Activated CD4-positive, alpha-beta T cell treated with anti-CD3 and anti-CD28 coated beads, Interleukin-10, Interleukin-2, amounts not matched to agents 100 ng/mL and 50 ng/mL, durations not matched to agents 16 hours and 8 hours (primary cell): ENCODE measurements at places on chromosomes 6 and 20.
A peak's percentile ranks its signal among the peaks of the same experiment; 100 is the strongest.

GRCh38 chr6:150204705-150205472 lies 62.0 kb downstream of the PPP1R14C start:
- DNase-seq: no peak

DNA sequence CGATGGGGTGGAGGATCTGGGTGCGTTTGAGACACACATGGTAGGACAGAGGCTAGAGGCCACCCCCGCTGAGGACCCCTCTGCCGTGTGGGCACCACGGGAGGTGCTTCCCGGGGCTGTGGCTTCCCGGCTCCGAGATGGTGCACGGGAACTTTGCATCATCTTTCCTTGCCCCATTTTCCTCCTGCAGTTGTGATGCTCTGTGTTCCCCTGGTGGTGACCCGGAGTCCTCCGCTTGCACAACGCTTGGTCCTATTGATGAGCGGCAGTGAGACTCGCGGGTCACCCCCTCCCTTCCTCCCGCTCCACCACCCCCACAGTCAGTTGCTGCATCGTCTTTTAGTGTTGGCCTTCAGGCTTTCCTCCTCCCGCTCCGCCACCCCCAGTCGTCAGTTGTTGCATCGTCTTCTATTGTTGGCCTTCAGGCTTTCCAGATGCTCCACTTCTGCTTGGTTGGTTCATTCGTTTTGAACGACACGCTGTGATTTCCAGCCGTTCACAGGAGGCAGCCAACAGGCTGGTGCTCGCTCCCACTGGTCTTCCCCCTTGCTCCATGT lies 37.3 kb downstream of the PYGB start:
- no peak for DNase-seq

- no peak for DNase-seq
These were observed 108.4 kb downstream of the AFG1L start for GRCh38 chr6:108403236-108403635.

DNA sequence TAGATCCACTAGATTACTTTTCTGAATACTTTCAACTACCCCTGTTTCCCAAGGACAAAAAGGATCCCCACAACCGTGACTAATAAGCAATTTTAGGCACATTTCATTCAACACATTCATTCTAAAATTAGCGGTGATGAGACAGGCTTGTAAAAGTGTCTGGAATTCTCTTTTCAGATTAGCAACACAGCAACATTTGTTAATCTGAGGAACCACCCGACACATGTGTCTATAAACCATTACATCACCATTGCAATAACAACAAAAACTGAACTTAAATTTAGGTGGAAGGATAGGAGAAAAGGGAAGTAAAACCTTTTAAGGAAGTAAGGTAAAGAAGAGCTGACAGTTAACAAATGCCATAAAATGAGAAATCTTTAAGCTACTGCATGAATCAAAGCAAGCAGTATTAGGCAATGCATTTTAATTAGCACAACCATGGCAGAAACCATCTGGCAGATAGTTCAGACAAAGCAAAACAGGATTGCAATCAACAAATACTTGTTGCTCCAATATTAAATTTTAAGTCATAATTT lies 49.1 kb downstream of the MAP3K7 start:
- no peak for DNase-seq

DNA sequence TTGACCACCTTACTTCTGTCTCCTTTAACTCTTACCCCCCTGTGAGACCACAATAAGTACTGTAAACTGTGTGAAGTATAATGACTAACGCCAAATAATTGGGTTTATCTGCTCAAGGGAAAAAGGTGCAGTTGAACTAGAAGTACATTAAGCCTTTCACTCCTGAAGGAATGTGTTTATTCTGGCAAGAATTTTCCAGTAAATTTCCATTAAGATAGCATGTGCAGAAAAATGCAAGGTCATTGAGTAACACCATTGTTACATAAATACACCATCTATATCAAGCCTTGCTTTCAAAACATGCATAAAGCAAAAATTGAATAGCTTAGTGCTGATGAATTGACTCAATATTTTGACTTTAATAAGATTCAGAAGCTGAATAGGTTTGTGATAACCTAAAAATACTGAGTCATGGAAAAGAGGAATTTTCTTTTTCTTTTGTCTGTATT lies 65.4 kb downstream of the ARHGAP18 start:
- DNase-seq: no peak

DNA sequence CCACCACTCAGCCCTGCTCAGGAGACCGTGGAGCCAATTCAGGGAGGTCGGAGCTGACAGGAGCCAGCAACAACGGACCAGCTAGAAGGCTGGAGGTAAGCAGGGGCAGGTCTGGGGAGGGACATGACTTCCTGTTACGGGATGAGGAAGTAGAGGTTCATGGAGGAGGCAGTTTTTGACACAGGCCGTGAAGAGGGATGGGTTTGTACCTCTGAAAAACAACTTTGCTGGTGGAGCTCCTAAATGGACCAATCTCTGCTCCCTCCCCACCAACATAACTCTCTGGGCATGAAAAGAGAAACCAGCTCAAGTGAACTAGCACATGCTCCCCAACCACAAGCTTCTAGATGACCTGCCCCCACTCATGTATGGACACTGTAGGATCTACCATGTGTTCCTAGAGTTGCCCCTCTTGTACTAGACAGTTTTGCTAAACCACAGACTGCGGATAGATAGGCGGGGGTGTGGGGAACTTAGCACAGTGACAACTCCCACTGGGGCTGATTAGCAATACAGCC lies 31.4 kb downstream of the RALGAPA2 start:
- no peak for DNase-seq

GRCh38 chr20:53910351-53911002 lies 159.9 kb downstream of the BCAS1 start:
- no peak for DNase-seq

- no peak for DNase-seq
These were observed 30.4 kb upstream of the MCM9 start for GRCh38 chr6:118965371-118965770.

DNA sequence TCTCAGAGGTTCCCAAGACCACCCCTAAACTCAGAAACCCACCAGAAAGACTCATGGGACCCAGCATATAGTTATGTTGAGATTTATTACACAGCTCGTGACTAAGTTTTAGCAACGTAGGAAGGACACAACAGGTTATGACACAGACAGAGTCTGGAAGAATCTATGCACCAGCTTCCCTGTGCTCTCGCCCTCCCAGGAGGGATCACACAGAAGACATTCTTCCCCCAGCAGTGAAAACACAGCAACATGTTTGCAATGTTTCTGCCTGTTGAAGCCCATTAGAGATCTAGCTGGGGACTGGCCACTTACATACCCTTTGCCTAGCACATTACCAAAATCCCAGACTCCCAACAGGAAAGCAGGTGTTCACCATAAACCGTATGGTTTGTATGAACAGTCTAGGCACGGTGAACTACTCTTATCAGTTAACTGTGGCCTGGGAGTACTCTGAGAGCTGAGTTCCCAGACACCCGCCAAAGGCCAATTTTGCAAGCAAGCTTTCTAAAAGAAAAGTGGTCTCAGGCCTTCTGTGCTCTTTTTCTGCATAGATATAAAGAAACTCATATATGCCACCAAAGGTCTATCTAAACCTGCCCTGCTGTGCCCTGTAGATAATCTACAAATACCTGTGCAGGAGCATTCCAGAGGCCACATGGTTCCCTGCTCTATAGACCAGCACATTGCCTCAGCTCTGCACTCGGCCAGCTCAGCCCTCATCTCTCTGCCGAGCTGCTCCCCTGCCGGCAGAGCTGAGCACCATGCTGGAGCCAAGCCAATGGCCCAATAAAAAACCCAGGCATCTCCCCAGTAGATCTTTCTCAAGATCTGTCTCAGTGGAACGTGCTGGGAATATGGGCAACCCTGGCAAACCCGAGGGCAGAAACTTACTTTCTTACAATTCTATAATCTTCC lies 69.6 kb upstream of the SMIM28 start:
- DNase-seq: no peak

GRCh38 chr20:14604143-14604542 lies 266.7 kb upstream of the FLRT3 start:
- no peak for DNase-seq

DNA sequence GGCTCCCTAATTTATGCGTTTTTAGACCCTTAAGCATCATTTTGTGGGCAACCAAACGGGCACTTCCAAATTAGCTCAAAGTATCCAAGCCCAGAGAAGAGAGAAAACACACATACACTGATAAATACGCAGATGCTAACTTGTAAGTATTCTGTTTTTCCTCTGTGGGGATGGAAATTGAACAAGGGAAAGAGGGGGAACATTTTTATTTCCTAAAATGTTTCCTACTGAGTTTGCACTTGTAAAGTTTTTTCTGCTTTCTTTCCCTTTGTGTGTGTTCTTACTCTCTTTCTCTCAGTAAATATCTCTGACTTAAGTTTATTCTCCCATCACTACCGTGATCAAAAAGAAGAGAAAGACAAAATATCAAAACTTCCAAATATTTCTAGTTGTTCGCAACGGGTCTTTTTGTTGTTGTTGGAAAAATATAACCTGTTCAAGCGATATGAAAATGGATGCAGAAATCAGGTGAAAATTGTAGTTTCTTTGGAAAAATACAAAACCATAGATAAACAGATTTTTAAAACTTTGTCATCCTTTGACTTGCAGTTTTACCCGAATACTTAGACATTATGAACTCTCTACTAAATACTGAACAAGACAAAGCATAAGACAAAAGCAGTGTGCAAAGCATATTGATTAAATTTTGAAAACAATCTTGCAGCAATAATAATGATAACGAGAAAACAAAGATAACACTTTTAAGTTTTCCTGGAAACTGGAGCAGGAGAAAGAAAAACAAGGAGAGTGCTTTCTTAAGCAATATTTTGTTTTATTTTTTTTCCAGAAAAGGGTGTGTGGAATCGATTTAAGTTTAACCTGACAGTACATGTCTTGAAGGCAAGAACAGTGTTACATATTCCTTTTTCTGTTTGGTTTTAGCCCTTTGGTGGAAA lies 1.0 kb upstream of the NKX2-4 start:
- no peak for DNase-seq

DNA sequence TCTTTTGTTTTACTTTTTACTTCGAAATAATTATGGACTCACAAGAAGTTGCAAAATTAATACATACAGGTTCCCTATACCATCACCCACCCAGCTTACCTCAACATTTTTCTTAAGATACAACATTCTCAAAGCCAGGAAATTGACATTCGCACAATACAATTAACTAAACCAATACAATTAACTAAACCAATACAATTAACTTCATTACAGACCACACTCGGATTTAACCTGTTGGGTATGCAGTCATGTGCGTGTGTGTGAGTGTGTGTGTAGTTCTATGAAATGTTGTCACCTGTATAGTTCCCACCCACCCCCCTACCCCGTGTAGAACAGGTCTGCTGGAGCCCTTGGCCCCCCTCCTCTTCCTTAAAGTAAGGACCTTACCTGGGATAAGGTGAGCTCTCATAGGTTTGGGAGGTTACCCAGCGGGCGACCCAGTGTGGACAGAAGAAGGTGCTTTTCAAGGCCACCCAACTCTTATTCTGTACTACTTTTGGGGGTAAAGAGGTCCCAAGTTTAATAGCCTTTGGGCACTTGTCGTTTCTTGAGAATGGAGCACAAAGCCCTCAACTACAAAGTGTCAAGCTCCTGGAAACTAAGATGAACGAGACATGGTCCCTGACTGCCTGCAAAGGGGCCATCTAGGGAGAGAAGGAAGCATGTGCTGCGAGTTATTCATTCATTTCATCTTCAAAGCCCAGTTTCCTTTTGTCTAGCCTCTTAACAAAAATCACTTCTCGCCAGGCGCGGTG lies 544 bp upstream of the STK38 start:
- no peak for DNase-seq

DNA sequence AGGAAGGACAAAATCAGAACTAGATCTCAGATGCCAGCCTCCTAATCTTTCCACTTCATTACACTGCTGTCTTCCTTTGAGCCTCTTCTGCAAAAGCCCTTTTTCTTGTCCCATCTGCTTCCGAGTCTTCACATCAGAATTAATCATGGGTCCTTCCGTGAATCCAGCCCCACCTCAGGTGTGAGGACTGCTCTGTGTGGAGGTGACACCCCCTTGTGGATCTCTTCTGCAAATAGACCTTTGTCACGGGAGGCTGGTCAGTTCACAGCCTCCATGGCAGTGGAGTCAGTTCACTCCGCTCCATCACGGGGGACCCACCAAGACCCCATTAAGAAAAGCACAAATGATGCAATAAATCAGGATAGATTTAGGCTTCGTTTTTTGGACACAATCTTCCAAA lies 171.1 kb downstream of the ADAT2 start:
- DNase-seq: peak; percentile 10

DNA sequence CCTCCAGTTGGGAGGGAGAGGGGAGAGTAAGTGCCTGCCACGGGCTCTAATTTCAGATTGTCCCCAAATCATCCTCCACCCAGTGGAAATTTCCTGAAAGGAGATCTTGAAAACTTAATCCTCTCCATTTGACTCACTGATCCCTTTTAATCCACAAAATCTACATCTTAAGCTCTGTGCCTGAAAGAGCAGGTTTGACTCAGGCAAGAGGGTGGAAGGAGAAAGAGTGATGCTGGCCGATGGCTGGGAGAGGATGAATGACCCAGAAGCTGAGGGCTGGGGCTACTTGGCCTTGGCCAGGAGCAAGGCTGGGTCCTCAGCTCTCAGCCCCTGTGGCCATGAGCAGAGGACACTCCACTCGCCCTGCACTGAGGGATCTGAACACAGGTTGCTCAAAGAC lies 8.1 kb downstream of the BPIFA2 start:
- no peak for DNase-seq

DNA sequence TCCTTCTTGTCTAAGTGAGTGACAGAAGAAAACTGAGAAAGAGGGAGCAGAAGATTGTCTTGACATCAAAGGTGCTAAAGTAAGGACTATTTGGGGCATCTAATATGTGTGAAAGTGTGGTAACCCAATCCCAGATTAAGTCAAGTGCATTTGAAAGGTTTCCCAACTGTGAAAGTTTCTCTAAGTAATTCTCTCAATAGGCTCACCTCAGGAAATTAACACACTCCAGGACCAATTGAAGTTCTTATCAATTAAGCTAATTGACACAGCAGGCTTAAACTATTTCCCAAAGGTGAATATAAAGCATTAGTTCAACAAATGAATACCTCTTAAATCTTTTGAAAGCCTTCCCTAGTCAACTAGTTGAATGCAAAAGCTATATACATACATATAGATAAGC lies 212.8 kb upstream of the FUT9 start:
- DNase-seq: no peak

GRCh38 chr20:61908057-61909026 lies 157.3 kb downstream of the TAF4 start:
- no peak for DNase-seq

- no peak for DNase-seq
These were observed 117.8 kb downstream of the SLC23A2 start for GRCh38 chr20:4883546-4883945.

DNA sequence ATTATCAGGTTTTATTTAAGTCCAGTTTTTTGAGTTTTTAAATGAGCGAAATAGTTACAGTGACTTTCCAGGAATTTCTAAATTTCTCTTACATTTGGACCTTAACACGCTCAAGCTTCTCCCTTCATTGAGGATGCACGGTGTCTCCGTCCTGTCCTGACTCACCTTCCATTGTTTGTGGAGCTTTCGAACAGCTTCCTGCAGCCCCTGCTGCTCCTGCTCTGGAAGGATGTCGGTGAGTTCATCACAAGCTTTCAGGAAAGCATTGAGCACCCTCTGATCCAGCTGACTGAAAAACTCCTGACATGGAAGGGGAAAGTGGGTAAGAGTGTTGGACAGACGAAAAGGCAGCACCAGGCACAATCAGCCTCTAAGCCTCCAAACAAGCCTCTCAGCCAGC lies 183.7 kb downstream of the SYNE1 start:
- DNase-seq: no peak
